ENCODE measurements at places on chromosomes 2 and 18.
A peak's percentile ranks its signal among the peaks of the same experiment; 100 is the strongest.

DNA sequence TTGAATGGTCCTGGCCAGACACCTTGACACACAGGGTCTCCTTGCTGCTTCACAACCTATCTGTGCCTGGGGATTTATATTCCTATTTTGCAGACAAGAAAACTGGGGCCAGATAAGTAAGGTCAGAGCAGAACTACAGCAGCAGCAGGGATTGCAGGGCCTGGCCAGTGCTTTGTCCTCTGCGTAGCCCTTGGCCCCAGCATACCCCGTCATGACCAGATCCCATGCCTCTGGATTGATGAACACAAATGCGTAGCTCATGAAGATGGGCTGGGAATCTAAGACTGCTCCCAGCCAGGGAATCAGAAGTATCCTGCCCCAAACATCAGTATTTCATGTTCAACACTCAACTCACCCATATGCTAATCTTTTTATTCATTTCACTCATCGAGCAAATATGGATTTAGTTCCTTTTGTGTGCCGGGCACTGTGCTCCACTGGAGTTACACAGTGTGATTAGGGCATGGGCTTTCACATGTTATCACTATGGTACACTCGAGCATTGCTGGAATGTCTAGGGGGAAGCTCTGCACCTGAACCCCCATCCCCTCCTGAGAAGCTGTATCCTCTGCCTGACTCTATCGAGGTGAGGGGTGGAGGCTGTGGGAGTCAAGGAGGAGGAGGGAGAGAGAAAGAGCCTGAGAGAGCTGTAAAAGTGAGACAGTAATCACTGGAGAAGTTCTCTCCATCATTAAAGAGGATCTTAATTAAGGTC, 143.3 kb downstream of the CYP26B1 start:
- DNase-seq: no peak

- DNase-seq: no peak
Observed at GRCh38 chr2:100011272-100011731, 131.1 kb downstream of the AFF3 start.

DNA sequence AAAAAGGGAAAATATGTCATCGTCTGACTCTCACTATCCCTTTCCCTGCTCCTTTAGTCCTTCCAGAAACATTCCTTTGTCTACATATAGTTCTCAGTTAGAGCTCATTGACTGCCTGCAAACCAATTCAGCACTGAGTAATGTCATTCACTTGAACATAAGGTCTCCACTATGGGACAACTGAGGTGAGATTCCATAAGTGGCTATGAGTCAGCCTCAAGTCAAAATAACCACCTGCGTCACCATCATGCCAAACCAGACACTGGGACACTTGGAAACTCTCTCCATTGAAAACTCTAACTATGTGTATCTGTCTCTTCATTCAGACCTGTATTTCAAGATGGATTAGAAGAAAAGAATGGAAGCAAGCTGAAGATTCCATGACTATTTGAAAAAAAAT, 878.0 kb upstream of the PIK3C3 start:
- no peak for DNase-seq

GRCh38 chr2:98479371-98479770, 34.7 kb downstream of the INPP4A start:
- DNase-seq: no peak

DNA sequence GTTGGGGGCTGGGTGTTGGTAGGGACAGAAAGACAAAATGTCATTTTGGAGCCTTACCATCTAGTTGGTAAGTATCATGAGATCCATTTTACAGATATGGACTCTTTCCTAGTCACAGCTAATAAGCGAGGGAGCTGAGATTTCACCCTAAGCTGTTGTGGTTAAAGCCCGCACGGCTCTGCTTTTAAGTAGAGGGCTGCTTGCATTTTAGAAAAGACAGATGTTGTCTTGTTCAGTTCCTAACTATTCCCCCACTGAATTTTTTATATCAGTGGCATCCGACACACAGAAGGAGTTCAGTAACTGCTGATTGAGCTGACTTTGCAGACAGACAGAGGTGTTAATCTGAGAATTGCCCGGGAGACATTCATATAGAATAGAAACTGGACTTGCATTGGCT, 3.7 kb downstream of the QPCT start:
- no peak for DNase-seq

GRCh38 chr2:196329959-196330358, 158.6 kb upstream of the STK17B start:
- peak; percentile 22 for DNase-seq

GRCh38 chr2:81767187-81767912, 1462.8 kb upstream of the LRRTM1 start:
- no peak for DNase-seq

DNA sequence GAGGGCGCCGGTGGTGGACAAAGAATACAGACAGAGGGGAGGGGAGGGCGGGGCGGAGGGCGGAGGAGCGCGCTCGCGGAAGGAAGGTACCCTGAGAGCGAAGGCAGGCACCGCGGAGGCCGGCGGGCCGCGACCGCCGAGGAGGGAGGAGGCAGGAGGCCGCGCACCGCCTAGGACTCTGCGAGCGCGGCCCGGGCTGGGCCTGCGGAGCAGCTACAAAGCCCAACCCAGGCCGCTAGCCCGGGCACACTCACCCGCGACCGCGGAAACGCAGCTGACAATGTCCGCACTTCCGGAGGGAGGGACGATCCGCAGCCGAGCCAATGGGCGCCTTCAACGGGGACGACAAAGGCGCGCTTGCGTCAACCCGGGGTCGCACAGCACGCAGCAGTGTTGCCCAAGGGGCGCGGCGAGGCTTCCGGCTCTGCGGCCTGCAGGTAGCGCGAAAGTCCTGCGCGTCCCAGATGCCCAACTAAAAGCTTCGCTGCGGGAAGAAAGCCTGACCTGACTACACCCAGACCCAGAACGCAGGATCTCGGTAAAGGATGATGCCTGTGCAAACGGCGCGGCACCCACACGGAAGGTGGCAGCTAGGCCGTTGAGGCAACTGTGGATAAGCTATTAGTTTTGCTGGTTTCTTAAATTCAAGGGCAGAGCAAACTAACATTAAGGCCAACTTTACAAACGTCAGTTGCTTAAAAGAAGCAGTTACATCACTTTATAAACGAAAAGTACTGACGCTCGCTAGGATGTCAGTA, at the start of gene C18orf32:
Gene C18orf32, minus strand, starts transcription at position 282 of the 758 bp plus-strand sequence. CDS start 3,486 bp downstream, outside the sequence.
- DNase-seq: peak; percentile 88

- DNase-seq: no peak
Observed at GRCh38 chr18:28198620-28199019, 21.7 kb upstream of the CDH2 start.

DNA sequence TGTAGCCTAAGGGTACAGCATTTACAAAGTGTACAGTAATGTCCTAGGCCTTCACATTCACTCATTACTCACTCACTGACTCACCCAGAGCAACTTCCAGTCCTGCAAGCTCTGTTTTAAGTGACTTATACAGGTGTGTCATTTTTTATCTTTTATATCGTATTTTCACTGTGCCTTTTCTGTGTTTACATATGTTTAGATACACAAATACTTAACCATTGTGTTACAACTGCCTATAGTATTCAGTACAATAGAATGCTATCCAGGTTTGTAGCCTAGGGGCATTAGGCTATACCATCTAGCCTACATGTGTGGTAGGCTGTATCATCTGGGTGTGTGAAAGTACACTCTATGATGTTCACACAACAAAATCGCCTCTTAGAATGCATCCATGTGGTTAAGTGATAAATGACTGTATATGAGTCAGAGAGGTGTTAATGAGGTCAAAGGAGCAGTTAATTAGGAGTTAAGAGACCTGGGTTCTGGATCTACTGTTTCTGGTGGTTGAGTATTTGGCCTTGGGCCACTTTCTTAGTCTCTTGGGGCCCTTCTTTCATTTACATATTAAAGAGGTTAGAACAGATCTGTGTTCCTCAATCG, 149.1 kb downstream of the GREB1L start:
- peak; percentile 84 for DNase-seq

- no peak for DNase-seq
Observed at GRCh38 chr2:95278637-95279225, 4.5 kb downstream of the PROM2 start.

DNA sequence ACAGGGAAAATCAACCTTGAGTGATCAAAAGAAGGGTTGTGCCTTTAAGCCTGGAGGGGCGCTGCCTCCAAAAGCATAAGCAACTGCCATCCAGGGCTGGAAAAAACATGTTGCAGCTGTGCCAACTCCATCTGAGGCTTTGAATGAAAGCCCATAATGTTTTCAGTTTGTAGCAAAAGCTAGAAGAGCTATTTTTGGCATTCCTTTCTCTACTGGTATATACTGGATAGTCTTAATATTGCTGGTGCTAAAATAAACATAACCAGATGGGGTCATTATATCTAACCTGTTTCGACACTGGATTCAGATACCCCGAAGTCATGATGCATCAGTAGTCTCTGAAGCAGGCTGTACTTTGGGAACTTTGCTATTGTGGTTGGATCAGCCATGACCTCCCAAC, 25.1 kb downstream of the ANXA4 start:
- DNase-seq: no peak

GRCh38 chr2:108392029-108392428, 14.3 kb downstream of the SULT1C4 start:
- DNase-seq: no peak

DNA sequence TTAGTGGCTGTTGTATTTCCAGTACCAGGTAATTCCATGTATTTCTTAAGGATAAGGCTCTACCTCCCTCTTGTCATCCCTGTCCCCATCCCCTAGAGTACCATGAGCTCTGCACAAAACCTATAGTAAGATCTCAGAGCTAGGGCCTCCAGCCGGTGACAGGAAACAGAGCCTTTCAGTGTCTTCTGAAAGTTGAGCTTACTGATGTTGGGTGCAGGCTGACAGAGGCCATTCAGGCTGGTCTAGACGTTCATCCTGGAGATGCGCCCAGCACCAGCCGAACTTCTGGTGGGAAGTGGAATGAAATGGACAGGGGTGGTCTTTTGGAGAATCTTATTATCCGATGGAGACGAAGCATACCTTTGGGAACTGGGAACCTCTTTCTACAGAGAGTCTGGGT, 16.7 kb upstream of the LYPD6B start:
- DNase-seq: no peak

GRCh38 chr2:98857001-98857400, 79.0 kb downstream of the CRACDL start:
- no peak for DNase-seq

DNA sequence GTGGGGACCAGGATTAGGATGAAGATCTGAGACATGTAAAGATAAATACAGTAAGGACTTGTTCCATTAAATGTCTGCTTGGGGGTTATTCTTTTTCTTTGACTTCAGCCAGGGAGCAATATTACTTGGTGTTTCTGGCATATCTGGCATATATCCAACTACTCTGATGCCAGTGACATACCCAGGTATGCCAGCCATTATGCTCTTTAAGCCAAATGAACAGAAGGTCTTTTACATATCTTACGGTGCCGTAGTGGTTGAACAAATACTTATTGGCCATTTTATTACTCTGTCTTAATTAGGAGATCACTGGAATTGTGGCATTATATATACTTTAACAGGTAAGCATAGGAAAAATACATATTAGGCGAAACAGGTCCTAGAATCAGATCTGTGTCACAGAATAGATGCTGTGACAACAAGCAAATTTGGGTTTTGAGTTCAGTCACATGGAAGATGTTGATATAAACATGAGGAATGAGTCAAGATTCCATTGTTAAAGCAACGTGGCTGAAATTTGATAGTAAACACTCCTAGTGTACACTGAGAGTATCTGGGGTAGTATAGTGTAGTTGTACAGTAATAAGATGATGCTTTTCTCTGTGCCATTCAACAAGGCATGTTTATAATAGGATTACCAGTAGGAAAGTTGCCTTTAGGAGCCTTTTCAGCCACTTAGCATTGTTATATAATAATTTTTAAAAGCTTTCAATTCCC, 62.6 kb downstream of the KCTD18 start:
- DNase-seq: no peak

GRCh38 chr18:49967171-49967570, 153.8 kb upstream of the ACAA2 start:
- no peak for DNase-seq

DNA sequence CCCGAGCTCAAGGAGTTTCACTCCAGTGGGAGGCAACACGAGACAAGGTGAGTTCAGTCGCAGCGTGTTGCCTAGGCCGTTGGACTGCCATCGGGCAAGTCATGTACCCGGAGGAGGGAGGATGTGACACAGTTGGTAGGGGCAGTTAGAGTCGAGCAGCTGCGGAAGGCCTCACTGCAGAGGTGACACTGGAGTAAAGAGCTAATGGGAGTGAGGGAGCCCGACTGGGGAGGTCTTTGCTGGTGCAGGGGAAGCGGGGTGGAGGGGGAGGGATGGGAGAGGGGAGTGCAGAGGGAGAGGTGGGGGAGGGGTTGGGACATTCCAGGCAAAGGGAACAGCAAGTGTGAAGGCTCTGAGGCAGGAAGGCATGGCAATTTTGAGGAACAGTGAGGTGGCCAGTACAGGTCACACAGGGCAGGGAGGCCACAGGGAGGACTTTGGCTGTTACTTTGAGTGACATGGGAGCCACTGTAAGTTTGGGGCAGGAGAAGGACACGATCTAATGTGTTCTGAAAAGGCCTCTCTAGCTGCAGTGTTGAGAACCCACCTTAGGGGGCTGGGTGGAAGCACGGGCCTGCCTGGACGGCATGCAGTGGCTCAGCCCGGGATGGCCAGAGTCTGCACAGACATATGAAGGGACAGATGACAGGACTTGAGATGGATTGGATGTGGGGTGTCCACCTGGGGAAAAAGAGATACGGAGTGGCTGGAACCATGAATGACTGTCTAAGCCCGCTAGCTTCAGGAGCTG, 61.1 kb downstream of the KCNF1 start:
- DNase-seq: no peak

- DNase-seq: no peak
Observed at GRCh38 chr2:143564419-143564818, 435.2 kb downstream of the ARHGAP15 start.

- peak; percentile 19 for DNase-seq
Observed at GRCh38 chr18:2932247-2933181, 80.4 kb downstream of the LPIN2 start.

DNA sequence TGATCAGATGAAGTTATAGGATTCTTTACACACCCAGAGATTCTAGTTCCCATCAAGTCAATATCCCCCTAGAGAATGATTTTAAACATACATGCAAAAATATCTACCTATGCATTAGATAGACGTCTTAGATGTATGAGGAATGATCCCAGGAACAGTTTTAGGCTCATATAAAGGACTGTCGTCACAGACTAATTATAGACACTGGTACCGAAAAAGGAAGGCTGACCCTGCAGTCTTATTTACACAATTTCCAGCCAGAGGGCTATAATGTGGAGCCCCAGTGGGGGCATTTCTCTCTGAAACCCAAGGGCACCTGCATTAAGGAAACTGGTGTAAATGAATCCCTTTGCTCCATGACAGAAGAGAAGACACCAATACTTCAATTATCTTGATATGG, 170.4 kb downstream of the ZNF521 start:
- DNase-seq: peak; percentile 65

DNA sequence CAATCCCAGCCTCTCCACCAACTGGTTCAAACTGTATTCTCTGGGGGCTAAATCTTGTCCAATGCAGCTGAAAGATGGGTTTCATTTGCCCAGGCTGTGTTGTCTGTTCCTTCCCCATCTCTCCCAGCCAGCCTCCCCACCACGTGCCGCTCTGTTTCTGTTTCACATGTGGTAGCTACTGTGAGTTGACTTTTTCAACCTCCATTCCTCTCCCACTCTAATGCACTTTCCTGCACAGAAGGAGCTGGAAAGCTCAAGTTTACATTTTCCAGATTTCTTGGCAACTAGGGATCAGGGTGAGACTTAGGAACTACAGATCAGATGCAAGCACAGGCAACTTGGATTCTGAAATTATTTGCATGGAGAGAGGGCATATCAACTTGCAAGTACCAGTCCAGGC, 19.0 kb upstream of the NPAS2 start:
- no peak for DNase-seq

- DNase-seq: no peak
Observed at GRCh38 chr2:152330235-152330866, 4.6 kb upstream of the FMNL2 start.

- DNase-seq: no peak
Observed at GRCh38 chr18:68796936-68797690, 767 bp upstream of the CCDC102B start.
